Thoracic aorta endothelial cell (primary cell): ENCODE measurements at places on chromosomes 3 and 15. TPM values are rescaled to one million over a fixed set of nuclear protein-coding genes. Genes with fewer than 3 reads are reported as not detected.

The TNFSF10 gene
- total RNA-seq = 25.7 and 25.8 TPM in 2 replicates

The XIRP1 gene
- not detected in 2 replicates for total RNA-seq

The RYR3 gene
- total RNA-seq = under 0.01 and 0.66 TPM in 2 replicates

The SPTBN5 gene
- total RNA-seq = 8.5 TPM in 2 replicates

The STRA6 gene
- total RNA-seq = not detected in 2 replicates

The GLDN gene
- not detected in 2 replicates for total RNA-seq

The CLDN18 gene
- total RNA-seq = not detected in 2 replicates

The SLC51A gene
- not detected in 2 replicates for total RNA-seq

The ANO10 gene
- 48.9 and 51.6 TPM in 2 replicates for total RNA-seq

The PLSCR2 gene
- not detected in 2 replicates for total RNA-seq

The MORC1 gene
- total RNA-seq = not detected in 2 replicates

The P4HTM gene
- total RNA-seq = 14.3 and 16.8 TPM in 2 replicates

The CCK gene
- not detected in 2 replicates for total RNA-seq

The SLC24A5 gene
- total RNA-seq = 0.07 TPM in 1 of 2 replicates, not detected in the other

The IL12A gene
- total RNA-seq = 0.65 and 0.80 TPM in 2 replicates

The RBM15B gene
- 40.3 and 46.5 TPM in 2 replicates for total RNA-seq

The CRYGS gene
- 1.7 and 2.1 TPM in 2 replicates for total RNA-seq

The SEMA7A gene
- 0.53 and 1.0 TPM in 2 replicates for total RNA-seq

The GOLGA8J gene
- total RNA-seq = not detected in 2 replicates

The SCAP gene
- 53.5 and 67.1 TPM in 2 replicates for total RNA-seq

The CD86 gene
- total RNA-seq = not detected in 2 replicates

The VIPR1 gene
- 0.14 and 3.2 TPM in 2 replicates for total RNA-seq

The CATSPER2 gene
- total RNA-seq = 2.1 and 2.4 TPM in 2 replicates

The SUSD5 gene
- total RNA-seq = 0.93 and 1.3 TPM in 2 replicates

The ARPC4 gene
- 225 and 236 TPM in 2 replicates for total RNA-seq

The KCNAB1 gene
- total RNA-seq = 0.40 and 47.5 TPM in 2 replicates

The TFDP2 gene
- 35.5 and 37.2 TPM in 2 replicates for total RNA-seq

The CFAP44 gene
- 5.1 and 6.0 TPM in 2 replicates for total RNA-seq

The IMPDH2 gene
- total RNA-seq = 270 and 275 TPM in 2 replicates

The TTC21A gene
- 3.2 and 3.9 TPM in 2 replicates for total RNA-seq

The CLCN2 gene
- total RNA-seq = 3.3 and 3.9 TPM in 2 replicates
